ENCODE measurements at places on chromosomes 7 and 10.

DNA sequence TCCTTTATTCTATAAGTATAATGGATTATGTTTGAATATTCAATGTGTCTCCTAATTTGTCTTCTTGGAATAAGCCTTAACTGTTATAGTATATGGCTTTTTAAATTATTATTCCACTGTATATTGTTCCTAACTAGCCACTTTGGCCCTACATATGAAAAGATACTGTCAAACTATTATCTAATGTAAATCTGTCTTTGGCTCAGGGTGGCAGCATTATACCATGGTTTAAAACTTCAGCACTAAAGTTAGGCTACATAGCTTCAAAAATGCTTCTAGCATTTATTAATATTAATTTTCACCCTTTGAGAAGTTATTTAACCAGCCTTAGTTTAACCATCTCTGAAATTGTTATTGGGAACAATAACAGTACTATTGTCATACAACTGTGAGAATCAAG lies 543.1 kb upstream of the MBL2 start:
- no peak for DNase-seq

GRCh38 chr10:12808014-12808613 lies 193.4 kb downstream of the CCDC3 start:
- DNase-seq: no peak

- DNase-seq: peak; percentile 27
These were observed 115.6 kb downstream of the TSPAN12 start for GRCh38 chr7:120742372-120742771.

DNA sequence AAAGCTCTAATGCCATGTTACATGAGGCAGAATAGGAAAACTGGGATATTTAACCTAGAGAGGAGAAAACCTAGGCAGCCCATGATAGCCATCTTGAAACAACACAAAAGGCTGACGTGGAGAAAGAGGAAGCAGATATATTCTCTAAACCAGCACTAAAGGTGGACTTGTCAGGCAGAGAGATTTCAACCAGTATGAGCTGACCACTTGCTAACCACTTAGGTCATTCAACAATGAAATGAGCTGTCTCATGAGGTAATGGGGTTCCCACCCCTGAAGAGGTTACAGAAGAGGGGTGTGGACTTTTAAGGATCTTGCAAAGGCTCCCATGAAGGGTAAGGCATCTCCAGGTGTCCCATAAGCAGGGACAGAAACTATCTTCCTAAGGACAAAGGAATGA lies 26.8 kb upstream of the EGR2 start:
- DNase-seq: no peak

GRCh38 chr10:59808896-59809643 lies 55.8 kb upstream of the MRLN start:
- peak; percentile 23 for DNase-seq

DNA sequence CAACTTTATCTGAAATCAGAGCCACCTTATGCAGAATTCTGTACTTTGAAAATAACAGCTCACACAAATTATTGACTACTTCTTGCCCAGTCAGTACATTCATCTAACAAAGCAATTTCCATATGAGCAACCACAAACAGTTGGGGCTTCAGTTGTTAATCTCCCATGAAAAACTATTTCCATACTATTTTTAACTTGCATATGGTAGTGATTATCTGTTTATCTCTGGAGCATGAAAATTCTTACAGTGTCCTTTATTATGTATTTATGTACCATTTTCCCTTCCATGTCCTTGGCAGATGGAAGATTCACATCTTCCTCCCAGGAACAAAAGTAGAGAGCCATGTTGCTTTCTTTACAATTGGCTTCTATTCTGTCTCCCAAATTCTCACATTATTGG lies 285.7 kb downstream of the CRPPA start:
- no peak for DNase-seq

DNA sequence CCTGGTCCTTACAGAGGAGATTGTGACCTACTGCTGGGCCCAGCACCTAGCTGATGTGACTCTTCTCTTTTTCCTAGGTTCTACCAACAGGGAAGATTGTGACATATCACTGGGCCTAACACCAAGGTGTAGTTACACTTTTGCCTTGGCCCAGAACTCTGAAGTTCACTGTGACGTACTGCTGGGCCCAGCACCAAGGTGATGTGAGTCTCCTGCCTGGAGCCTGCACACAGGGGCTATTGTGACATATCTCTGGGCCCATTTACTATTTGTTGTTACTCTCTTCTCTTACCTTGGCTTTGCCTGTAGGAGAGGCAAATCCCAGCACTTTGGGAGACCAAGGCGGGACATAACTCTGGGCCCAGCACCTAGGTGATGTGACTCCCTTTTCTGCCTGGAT lies 23.1 kb upstream of the ZNF107 start:
- no peak for DNase-seq

DNA sequence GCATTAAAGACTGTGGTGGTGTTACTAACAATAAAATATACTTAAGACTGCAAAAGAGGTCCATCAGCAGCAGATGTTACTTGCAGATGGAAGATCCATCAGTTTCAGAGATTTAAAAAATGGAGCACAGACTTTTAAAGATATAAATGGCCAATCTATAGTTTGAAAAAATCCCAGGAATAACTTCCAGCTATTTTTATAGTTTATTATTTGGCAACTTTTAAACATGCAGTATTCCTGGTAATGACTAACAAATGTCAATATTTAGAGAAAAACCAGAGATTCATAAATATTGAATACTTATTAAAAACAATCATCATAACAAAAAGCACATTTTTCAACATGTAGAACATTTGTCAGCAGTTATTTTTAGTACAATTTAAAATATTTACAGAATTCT lies 30.7 kb downstream of the RTKN2 start:
- DNase-seq: no peak

GRCh38 chr10:79149662-79150443 lies 81.1 kb downstream of the ZMIZ1 start:
- no peak for DNase-seq

- DNase-seq: no peak
These were observed 23.3 kb downstream of the FZD1 start for GRCh38 chr7:91287371-91288084.

- DNase-seq: no peak
These were observed 243.0 kb downstream of the BICC1 start for GRCh38 chr10:58755677-58756076.

DNA sequence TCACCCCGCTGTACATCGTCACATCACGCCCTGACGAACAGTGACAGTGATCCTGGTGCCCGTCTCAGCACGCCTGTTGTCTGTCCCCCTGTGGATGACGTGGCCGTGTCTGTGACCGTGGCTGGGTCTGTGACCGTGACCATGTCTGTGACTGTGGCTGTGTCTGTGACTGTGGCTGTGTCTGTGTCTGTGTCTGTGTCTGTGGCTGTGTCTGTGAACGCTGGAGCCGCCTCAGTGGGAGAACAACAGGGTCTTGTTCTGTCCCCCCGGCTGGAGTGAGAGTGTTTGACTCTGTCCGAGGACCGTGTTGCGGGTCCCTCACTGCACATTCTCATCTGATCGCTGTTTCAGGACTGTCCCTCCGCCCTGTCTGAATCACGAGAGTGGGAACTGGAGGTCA lies 202.2 kb downstream of the TCERG1L start:
- no peak for DNase-seq

DNA sequence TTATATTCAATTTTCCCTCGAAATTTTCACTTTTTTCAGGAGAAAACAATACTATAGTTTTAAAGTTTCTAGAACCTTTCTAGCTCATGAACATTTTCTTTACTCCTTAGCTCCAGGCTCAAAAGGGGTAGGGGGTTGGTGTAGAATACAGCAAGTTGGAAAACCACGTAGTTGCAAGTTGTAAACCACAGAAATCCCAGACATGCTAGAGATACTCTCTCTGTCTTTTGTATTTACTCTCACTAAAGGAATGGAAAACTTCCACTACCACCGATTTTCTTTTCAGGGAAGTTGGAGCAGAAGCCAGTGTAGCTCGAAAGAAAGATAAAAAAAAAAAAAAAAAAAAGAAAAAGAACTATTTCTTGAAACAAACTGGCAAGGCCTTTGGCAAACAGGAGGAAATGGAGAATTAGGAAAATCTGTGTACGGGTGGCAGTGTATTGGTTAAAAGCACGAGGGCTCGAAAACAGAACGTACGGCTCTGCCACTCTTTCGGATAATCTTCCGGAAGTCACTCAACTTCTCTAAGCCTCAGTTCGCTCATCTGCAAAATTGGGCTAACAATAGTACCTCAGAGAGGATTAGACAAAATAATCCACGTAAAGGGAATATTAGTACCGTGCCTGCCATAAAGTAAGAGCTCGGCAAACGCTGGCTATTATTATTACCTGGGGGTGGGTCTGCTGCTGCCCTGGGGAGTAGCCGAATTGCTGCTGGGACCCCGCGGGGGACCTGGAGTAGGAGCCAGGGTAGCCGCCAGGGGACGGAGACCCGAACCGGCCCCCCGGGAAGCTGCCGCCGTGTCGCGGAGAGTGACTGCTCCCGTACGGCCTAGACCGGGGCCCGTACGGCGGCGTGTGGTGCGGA lies 628 bp downstream of the MPLKIP start:
- DNase-seq: no peak

GRCh38 chr7:19094598-19095352 lies 22.7 kb downstream of the TWIST1 start:
- DNase-seq: no peak

GRCh38 chr7:64874114-64874513 lies 29.0 kb upstream of the ZNF273 start:
- no peak for DNase-seq

DNA sequence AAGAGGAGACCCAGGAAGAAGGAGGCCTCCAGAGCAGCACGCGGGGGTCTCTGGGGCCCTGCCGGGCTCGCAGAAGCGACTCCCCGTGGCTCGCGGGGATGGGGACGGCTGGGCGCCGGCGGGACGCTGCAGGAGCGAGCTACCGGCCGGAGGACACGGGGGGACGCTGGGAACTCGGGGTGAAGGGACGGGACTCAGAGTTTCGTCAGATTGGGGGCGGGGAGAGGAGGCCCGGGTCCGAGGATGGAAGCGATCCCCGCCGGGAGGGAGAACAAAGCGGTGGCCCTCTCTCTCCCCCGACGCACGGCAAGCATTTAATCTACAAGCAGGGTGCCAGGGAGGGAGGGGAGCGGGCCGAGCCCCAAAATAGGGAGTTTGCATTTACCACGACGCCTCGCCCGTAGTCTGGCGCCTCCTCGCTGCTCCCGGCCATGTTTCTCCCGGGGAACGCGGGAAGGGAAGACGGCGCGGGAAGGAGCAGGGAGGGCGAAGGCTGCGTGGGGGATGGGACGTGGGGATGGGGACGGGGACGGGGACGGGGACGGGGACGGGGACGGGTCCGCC lies at the start of gene PRTFDC1:
Gene PRTFDC1 (minus strand): TSS at position 464 of the 564 bp plus-strand sequence. CDS start 31 bp downstream, at position 433.
- DNase-seq: no peak

DNA sequence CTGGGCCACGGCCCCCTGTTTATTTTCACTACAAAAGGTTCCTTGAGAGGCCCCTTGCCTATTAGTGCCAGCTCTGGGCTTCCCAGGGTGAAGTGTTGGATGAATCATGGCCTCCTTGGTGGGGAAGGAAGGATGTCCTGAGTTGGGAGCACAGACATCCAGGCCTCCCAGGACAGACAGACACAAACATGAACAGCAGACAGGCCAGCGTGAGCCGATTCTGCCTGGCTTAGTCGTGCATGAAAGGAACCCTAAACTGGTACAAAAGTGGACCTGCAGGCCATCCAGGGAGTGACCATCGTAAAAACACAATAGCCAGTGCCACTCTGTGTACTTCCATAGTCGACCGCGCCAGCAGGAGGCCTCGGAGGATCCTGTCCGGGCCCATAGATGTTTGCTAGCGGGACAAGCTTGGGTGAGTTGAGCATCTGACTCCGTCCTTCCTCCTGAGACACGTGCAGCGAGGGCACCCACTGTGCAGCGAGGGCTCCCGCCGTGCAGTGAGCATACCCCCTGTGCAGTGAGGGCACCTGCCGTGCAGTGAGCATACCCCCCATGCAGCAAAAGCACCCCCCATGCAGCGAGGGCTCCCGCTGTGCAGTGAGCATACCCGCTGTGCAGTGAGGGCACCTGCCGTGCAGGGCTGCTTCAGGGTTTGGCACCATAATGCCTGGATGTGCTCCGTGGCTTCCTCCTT lies 51.3 kb upstream of the PRKAR1B start:
- no peak for DNase-seq
